ENCODE measurements at places on chromosomes 4 and X. TPM values are rescaled to one million over a fixed set of nuclear protein-coding genes. Genes with fewer than 3 reads are reported as not detected.

L1CAM gene
- total RNA-seq = 1.1 TPM

HTN3 gene
- total RNA-seq = not detected

MAGED4 gene
- not detected for total RNA-seq

TIGD4 gene
- total RNA-seq = 0.15 TPM

HELT gene
- total RNA-seq = not detected

TEC gene
- total RNA-seq = 4.8 TPM

DNA sequence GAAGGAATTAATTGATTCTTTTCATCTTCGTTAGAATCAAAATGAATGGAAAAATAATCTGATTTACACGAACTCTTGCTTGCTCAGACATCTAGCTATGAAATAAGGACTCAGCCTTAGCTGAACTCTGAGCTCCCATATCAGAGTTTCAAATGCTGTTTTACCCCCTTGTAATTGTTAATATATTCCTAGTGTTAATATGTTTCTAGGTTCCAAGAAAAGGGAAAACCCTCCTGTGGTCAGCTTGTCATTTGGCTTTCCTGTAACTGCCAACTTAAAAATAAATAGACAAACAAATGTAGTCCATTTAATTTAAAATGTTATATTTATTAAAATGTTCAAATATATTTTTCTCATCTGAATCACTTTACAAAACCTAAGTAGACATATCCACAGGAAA, 432.1 kb downstream of the ARHGAP24 start:
- DNase-seq = no peak

- no peak for DNase-seq
Observed at GRCh38 chrX:103017542-103017941, 46.4 kb downstream of the BEX1 start.

- no peak for DNase-seq
Observed at GRCh38 chr4:2792711-2793585, at the start of gene SH3BP2. Gene SH3BP2, plus strand, starts transcription at chr4:2793085. Its CDS starts 27,533 bp downstream, at chr4:2820618.

- no peak for DNase-seq
Observed at GRCh38 chr4:180512801-180513475, 1730.3 kb upstream of the TENM3 start.

DNA sequence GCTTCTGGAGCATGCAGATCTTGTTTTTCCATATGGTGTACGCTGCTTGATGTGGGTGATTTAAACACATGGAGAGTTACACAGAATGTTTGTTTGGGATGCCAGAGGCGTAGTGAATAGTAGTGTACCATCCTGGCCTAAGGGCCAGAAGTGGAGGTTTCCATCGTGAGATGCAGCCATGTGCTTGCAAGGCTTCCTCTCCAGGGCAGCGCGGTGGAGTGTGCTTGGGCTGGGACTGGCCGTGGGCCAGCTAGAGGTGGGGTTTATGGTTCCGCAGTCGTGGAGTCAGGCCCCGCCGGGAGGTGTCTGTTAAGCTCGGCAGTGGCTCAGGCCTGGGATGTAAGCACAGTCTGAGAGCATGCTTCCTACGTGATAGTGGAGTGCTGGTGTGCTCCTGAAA, 14.0 kb downstream of the STOX2 start:
- no peak for DNase-seq

GRCh38 chrX:101220662-101221260, 1.2 kb downstream of the DRP2 start:
- DNase-seq = no peak

GRCh38 chr4:169342906-169343564, 72.3 kb upstream of the SH3RF1 start:
- no peak for DNase-seq

- DNase-seq = no peak
Observed at GRCh38 chr4:128979934-128980333, 113.4 kb downstream of the SCLT1 start.

- no peak for DNase-seq
Observed at GRCh38 chr4:172652369-172652768, 516.2 kb upstream of the GALNT7 start.

DNA sequence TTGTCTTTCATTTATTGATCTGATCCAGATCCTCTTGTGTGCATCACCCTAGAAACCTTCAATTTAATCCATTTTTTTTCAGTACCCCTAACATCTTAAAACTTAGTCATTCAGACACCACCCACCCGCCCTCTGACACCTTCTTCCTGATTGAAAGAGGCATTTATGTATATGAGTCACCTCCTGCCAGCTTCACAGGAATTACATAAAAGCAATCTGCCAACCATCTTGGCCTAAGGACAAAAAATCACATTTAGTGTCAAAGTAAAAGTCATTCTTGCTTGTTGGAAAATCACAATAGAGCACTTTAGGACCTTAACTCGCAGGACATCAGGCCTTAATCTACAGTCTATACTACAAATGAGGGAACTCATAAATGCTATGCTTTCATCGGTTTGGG, 52.1 kb downstream of the NDST3 start:
- no peak for DNase-seq
